Left lobe of liver (tissue), 2 donors: ENCODE measurements at places on chromosomes 3 and 15. TPM values are rescaled to one million over a fixed set of nuclear protein-coding genes. Genes with fewer than 3 reads are reported as not detected.

BFSP2 gene
- not detected for total RNA-seq

MYRIP gene
- total RNA-seq: 12.7 TPM

WNT7A gene
- not detected for total RNA-seq

TF gene
- total RNA-seq: 25,131 TPM

GRCh38 chr3:172591125-172591605 is 67.9 kb upstream of the TNFSF10 start:
- no peak for DNase-seq

DNA sequence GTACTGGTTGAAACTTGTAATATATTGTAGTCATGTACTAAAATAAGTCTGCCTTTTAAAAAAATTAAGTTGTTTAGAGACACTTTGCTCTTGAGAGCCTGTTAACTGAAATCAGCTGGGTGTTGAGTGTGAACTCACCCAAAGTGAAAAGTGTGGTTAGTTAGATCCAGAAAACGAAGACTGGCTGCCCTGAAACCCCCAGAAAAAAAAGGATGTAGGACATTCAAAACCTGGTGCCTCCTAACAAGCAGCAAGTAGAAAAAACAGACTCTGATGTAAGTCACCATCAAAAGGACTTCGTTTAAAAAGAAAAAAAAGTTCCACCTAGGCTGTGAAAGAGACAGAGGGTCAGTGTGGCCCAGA is 40.8 kb downstream of the UMPS start:
- DNase-seq: no peak

DNA sequence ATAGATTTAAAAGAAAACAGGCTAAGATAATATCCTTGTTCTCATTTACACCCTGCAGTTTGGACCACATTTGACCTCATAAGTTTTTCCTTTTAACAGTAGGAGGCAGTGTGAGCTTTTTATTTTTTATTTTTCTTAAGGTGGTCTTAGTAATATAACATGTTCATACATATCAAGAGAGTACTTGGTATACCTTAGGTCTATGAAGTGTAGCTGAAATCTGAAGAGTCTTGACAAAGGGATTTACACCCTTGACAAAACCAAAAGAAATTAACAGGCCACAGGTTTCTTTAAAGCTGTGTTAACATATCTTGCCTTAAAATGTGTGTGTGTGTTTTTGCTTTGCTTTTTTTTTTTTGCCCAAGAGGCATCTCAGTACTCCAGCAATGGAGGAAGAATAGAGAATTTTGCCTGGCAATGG is 3.2 kb downstream of the RAP2B start:
- no peak for DNase-seq
